NCI-H2029 (cell line): ENCODE measurements at places on chromosomes 6 and 20.

DNA sequence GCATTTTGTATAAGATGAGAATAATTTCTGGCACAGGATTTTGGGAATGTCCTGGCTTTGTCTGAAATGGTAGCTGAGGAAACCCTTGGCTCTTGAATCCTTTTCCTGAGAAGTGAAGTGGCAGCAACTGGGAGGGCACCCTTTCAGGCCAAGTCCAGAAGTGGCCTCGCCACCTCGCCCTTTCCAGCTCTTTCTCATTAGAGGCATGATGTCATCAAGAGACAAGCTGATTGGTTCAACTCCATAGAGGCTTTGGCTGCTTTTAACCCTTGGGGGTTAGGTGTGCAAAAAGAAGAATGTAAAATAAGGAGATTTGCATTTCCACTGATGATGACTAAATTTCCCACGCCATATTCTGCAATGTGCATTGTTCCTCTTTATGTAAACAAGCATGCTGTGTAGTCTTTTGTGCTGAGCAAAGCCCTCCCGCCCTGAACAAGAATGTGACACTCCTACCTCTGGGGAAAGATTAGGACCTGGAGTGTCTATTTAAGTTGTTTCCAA, 116.5 kb downstream of the TCP11 start:
- peak; percentile 89 for DNase-seq

DNA sequence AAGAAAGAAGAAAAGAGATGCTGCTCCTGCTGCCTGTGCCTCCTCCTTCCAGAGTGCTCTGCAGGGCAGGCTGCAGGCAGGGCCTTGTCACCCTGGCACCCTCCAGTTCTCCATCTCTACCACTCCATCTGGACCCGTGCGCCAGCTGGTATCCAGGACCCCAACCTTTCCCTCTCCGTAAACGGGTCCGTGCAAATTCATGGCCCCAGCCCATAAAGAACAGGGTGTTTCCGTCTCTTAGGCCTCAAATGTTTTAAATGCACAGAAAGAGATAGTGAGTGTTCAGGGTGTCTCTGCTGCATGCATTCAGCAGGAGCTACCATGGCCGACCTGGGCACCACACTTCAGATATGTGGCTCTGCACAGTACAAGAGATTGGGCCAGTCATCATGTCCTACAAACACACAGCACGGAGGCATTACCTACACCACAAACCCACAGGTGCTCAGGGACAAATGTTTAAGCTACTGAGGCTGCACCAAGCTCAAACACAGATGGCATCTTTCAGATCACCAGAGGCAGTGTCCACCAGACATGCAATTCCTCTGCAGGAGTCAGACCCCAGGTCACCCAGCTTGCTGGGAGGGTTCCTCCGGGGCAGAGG, 258.1 kb downstream of the DLL1 start:
- no peak for DNase-seq

DNA sequence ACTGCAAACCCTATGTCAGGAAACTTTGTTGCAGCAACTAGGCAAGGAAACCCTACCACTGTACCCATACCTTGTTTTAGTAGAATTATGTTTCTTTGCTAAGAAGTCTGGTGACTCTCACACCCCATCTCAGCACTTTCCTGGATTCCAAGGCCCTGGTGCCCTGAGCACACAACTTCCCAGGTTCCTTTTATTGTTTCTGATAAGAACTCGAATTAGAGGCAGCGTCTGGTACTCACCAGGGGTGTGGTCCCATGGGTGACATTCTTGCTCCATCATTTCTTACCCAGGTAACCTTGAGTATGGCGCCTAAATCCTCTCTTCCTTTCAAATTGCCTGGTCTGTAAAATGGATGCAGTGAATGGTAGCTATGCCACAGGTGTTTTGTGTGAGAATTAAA, 34.1 kb downstream of the MYB start:
- DNase-seq, result no peak

GRCh38 chr20:10115021-10115420, 80.2 kb downstream of the ANKEF1 start:
- DNase-seq, result no peak

DNA sequence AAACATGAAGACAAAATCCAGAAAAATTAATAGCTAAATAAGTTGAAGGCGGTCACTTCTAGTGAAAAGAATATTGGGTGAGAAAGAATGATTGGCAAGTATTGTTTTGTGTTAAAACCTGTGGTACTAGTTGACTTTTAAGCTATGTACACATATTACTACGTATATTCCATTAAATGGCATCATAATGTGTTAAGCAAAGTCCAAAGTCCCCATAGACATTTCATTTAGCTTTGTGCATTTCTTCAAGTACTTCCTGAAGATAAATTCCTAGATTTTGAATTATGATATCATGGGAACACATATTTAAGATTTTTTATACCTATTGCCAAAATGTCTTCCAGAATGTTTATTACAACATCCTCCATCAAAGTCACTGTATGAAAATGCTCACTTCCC, 272.7 kb upstream of the IRAK1BP1 start:
- no peak for DNase-seq

DNA sequence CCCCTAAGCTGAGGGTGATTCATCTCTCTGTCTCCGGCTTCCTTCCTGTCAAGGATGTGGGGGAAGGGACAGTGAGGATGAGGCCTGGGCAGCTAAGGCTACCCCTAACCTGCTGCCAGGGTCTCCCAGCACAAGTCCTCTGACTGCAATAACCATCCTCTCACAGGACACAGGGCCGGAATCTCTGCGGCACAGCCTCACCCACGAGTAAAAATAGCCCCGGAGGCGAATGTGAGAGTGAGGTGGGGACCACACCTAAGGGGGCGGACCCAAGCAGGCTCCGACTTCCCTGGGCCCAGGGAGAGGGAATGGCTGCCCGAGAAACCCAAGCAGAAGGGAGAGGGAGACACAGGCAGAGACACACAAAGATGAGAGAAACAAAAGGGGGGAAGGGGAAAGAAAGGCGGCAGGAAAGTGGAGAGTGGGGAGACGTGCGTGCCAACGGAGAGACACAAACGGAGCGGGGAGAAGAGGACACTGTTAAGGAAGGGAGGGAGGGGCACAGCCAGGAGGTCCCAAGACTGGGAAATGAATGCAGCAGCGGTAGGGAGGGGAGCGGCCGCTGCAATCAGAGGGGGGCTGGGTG, 1.4 kb downstream of the CLIC1 start:
- peak; percentile 18 for DNase-seq

- no peak for DNase-seq
Observed at GRCh38 chr20:38769376-38770295, 21.4 kb downstream of the ACTR5 start.

- no peak for DNase-seq
Observed at GRCh38 chr20:49687595-49688567, 25.8 kb downstream of the B4GALT5 start.

GRCh38 chr20:53493311-53493857, 100.3 kb downstream of the ZNF217 start:
- no peak for DNase-seq

DNA sequence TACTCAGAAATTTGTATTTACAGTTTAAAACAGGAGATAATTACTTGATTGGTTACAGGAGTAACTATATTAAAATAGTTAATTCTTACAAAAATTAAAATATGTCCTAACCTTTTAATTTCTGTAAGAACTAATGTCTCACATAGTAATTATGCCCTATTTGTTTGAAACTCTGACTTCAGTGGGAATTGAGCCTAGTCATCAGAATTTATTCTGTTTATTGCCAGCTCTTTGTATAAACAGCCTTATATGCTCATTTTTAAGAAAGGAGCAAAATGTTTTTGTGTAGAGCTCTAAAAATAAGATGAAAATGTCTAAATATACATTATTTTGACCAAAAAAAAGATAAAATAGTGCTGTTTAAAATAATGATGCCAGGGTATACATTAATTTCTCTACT, 21.5 kb downstream of the TRMT11 start:
- no peak for DNase-seq

- DNase-seq, result no peak
Observed at GRCh38 chr6:6612308-6612707, 23.8 kb downstream of the LY86 start.

GRCh38 chr6:6736791-6737654, 148.5 kb downstream of the LY86 start:
- no peak for DNase-seq

- no peak for DNase-seq
Observed at GRCh38 chr6:25176466-25176865, 102.7 kb upstream of the CARMIL1 start.

DNA sequence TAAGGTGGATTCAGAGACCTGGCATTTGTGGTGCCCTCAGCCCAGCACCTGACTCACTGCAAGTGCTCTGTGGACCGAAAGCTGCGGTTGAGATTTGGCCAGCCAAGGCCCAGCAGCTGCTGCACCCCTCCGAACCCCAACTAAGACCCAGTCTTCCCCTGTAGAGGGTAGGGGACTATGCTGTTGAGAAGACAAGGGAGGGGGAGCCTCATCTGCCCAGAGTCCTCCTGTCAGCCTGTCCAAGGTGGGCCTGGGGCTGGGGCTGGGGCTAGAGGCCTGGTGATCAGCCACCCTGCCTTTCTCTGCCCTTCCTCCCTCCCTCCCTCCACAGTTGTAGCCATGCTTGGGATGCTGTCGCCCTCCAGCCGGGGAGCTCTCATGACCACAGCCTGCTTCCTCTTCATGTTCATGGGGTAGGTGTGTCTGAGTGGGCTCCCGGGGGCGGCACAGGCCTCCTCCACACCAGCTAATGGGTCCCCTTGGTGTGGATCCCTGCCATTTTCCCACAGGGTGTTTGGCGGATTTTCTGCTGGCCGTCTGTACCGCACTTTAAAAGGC, 40.9 kb downstream of the TM9SF4 start:
- no peak for DNase-seq

GRCh38 chr6:115592025-115592424, 468.7 kb downstream of the FRK start:
- no peak for DNase-seq

DNA sequence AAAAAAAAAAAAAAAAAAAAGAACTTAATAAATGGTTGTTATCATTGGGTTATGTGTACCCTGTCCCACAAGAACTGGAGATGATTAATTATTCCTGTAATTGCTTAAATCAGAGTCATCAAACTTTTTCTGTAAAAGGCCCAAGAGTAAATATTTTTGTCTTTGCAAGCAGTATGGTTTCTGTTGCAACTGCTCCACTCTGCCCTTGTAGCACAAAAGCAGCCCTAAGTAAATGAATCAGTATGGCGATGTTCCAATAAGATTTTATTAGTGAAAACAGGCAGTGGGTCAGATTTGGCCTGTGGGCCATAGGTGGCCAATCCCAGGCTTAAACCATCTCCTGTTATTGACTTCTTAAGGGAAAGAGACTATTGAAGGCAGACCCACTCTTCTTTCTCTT, 252.7 kb downstream of the TSHZ2 start:
- DNase-seq, result no peak

- no peak for DNase-seq
Observed at GRCh38 chr20:14062786-14063185, 67.5 kb downstream of the MACROD2 start.

DNA sequence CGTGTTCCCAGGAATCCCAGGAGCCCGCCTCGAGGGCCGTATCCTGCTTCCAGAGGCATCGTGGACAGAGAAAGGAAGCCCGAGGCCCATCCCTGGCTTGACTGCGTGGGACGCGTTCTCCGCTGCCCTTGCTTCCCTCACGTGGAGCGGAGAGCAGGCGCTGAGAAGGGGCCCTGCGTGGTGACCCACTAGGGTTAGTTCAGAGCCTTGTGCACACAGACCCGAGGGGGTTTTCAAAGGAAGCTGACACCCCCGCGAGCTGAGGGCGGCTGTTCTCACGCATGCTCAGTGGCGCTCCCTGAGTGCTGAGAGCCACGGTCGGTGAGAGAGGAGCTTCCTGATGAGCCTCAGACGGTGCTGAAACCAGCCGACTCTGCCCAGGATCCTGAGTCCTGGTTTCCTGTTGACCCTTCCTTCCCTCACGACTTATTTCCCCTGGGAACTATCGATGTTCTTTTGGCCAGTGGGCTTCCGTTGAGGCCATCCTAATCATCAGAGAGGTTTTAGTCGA, 28.9 kb upstream of the CCR6 start:
- no peak for DNase-seq

DNA sequence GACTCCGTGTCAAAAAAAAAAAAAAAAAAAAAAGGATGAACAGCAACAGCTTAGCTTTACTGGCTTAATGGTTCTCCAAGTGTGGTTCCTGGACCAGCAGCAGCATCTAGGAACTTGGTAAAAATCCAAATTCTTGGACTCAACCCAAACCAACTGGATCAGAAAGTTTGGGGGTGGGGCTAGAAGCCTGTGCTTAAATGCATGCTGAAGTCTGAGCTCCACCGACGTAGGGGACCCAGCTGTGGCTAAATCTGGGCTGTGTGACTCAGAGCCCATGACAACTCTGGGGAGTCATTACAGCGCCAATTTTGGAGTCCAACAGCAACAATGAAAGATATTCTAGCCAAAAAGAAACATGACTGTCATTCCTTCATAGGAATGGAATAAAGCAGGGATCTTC, 13.6 kb upstream of the CHD6 start:
- no peak for DNase-seq

- DNase-seq, result no peak
Observed at GRCh38 chr6:30979141-30979540, 4.4 kb upstream of the MUC21 start.

- no peak for DNase-seq
Observed at GRCh38 chr6:130908188-130908587, 81.0 kb downstream of the SMLR1 start.

- DNase-seq, result no peak
Observed at GRCh38 chr20:59453759-59454560, 150.4 kb upstream of the PHACTR3 start.

DNA sequence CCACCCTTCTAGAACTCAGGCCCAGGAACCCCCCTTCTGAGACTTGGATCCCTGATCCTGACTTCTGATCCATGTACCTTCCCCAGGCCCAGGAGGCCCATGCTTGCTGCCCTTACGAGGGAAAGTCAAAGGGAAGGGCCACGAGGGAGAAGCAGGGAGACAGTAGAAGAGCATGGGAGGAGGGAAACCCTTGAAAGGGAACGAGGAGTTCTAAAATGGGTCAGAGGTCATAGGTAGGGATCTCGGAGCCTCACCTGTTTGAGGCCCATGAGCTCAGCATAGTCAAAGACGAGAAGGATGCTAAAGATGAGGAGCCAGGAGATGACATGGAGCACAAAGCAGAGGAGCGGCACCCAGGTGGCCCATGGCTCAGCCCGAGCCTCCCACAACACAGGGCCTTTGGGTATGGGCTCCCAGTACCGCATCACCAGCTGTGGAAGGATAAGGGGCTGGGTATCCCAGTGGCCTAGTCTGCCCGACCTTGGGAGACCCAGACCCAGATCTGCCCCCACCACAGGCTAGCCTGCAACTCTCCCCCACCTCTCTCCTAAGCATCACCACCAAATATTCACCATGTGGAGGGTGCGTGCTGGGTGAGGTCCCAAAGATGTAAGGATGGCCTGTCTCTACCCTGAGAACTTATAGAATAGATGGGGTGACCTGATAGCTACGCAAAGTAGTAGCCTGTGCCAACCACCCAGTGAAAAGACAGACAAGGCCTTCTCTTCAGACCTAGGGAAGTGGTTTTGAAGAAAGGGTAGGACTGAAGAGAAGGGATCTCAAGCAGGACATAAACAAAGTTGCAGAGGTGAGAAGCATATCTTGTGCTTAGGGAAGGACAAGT, 1.5 kb downstream of the NRM start:
- DNase-seq, result no peak

DNA sequence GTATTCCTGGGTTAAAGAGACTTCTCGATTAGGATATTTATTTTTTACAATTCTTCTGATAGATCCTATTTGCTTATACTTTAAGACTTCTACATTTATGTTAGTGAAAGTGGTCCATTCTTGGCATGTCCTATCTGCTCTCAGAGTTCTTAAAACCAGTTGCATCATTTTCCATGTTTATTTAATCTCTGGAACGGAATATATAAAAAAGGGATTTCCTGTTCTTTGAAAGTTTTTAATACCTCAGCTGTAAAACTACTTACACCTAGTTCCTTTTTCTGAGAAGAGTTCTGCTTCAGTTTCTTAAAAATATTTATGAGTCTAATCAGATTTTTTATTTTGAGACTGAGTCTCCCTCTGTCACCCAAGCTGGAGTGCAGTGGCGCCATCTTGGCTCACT, 18.0 kb upstream of the MYL9 start:
- no peak for DNase-seq
